Fibroblast of lung (primary cell): ENCODE measurements at places on chromosomes 5 and 9. TPM values are rescaled to one million over a fixed set of nuclear protein-coding genes. Genes with fewer than 3 reads are reported as not detected.

Gene RNF183
- not detected in 2 replicates for total RNA-seq

DNA sequence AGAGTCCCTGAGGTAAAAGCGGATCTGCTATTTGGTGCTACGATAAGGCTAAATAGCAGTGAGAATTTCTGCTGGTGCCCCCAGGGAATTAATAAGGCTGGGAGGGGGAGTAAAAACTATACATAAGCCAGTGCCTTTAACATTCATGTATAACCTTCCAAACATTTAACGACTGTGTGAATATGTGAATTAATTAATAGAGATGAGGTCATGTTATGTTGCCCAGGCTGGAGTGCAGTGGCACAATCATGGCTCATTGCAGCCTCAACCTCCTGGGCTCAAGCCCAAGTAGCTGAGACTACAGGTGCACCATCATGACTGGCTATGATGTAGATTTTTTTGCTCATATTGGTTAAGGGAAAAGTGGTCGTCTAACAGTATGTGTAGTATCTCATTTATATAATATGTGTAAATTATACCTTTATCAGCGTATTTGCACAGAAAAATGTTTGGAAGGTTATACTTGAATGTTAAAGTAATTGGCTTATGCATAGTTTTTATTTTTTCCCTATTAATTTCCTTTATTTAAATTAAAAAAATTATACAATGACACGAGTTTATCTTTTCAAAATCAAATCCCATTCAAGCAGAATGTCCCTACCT, 64.6 kb downstream of the EHMT1 start:
- H3K36me3 ChIP-seq, result no peaks in the 10 kb centered on the region
- H3K4me1 ChIP-seq, result peaks cover 4% of the 10 kb centered on the region
- DNase-seq, result no peak
- H3K27ac ChIP-seq, result no peak overlapping the region
- H3K27me3 ChIP-seq, result no peaks in the 10 kb centered on the region

- H3K4me1 ChIP-seq, result peaks cover 13% of the 10 kb centered on the region
- no peaks in the 10 kb centered on the region for H3K27me3 ChIP-seq
- peaks cover 5% of the 10 kb centered on the region for H3K36me3 ChIP-seq
Observed at GRCh38 chr9:113590991-113591898, 127.7 kb downstream of the RGS3 start.

Gene BSPRY
- total RNA-seq, result not detected in 2 replicates

DNA sequence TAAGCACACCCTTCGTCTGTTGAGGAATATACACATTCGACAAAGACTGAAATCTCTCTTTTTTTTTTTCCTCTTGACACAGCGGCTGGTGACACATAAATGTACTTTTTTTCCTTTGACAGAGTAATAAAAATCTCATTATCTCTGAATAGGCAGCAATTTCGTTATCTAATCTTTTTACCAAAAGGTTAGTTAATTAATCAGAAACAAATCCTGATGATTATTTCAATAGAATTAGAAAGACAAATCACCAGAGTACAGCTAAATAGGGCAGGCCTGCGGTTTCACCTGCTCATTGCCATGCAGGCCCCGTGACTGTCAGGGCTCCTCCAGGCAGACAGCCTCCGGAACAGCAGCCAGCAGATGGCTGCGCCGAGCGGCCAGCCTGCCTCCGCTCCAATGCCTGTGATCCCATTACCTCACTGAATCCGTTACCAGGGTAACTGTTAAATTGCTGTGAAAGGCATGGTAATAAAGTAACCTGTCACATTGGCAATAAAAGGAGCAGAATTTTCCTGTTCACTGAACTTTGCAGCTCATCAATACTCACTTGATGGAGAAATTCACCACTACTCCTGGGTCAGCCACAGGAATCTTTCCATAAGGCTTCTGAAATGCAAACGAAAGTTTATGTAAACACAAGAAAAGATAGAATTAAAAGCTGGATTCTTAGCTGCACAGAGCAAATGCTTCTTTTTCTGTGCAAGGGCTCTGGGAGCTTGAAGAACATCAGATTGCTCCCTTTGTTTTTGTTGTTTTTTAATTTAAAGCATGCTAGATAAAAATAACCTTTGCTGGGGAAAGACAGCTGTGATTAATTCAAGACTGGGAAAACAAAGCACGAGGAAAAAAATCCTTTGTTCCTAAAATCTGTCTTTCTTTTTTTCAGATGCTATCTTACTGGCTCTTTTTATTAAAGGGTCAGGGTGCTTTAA, 666.4 kb upstream of the ZNF608 start:
- H3K4me1 ChIP-seq, result peaks cover 27% of the 10 kb centered on the region
- peak; percentile 95 for DNase-seq
- H3K27ac ChIP-seq, result peak overlapping the region; percentile 24
- peak overlapping the region; percentile 27 for H3K4me3 ChIP-seq
- H3K27me3 ChIP-seq, result no peaks in the 10 kb centered on the region
- no peaks in the 10 kb centered on the region for H3K36me3 ChIP-seq

DNA sequence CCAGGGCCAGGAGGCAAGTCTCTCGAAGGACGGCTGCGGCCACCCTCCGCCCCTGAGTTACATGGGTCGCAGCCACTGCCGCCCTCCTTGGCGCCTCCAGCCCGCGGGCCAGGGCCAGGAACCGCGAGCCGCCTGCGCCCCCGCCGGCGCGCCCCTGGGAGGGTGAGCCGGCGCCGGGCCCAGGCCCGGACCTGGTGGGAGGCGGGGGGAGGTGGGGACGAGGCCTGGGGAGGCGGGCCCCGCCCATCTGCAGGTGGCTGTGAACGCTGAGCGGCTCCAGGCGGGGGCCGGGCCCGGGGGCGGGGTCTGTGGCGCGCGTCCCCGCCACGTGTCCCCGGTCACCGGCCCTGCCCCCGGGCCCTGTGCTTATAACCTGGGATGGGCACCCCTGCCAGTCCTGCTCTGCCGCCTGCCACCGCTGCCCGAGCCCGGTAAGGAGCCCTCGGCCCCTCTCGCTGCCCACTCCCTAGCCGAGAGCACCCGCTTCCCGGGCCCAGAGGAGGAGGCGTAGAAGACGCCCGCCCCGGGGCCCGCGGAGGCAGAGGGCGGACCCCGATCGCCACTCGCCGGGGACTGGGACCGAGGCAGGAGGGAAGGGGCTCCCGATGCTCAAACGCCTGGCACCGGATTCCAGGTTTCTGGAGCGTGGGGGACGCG, at the start of gene ASS1:
TSS of gene ASS1 (plus strand) at position 397 of the 657 bp plus-strand sequence. CDS start 7,268 bp downstream, outside the sequence.
- peak within 1 kb of the TSS; percentile 48 for H3K4me3 ChIP-seq
- peak within 1 kb of the TSS; percentile 61 for H3K27ac ChIP-seq
- H3K36me3 ChIP-seq, result no peaks in the 10 kb centered on the region
- DNase-seq, result peak; percentile 17

DNA sequence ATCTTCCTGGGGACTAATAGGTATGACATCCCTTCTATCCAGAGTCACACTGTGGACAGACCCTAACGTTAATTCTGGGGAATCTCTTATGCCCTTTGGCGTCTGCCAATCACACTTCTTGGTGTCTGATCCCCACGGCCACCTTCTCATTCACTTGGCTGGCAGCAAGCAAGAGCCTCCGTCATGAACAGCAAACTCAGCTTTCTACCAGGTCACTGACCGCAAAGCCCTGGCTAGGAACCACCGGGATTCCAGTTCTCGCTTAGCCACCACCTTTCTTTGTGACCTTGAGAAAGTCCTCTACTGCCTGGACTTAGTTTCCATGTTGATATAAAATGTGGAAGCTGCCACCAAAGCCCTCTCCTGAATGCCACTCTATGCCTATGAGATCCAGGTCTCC, 67.7 kb upstream of the FCN1 start:
- DNase-seq, result no peak
- no peaks in the 10 kb centered on the region for H3K27me3 ChIP-seq
- no peak overlapping the region for H3K27ac ChIP-seq
- no peaks in the 10 kb centered on the region for H3K36me3 ChIP-seq
- no peak overlapping the region for H3K4me3 ChIP-seq

DNA sequence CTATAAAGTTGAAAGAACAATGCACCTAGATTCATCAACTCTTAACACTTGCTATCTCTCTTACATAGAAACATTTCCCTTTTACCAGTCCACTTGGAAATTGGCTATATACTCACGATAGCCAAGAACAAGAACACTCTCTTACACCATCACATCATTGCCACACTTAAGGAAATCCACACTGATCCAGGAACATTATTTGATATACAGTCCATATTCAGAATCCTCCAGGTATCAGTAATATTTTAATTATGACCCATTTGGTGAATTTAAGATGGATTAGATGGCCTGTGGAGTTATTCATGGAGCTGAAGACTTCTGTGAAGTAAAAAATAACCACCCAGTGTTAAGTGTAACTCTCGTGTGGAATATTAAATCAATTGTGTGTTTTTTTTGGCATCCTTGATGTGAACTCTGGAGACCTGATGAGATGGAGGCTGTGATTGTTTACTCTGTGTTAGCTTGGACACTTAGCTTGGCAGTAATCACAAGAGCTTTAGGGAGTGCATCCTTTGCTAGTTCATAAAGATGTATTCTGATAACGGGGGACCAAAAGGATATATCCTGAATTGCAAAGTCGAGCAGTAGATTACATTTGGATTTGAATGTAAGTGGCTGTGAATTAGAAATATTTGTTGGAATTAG, 52.0 kb upstream of the ABL1 start:
- H3K27me3 ChIP-seq, result no peaks in the 10 kb centered on the region
- H3K4me1 ChIP-seq, result peaks cover 38% of the 10 kb centered on the region
- no peak overlapping the region for H3K27ac ChIP-seq
- DNase-seq, result no peak

DNA sequence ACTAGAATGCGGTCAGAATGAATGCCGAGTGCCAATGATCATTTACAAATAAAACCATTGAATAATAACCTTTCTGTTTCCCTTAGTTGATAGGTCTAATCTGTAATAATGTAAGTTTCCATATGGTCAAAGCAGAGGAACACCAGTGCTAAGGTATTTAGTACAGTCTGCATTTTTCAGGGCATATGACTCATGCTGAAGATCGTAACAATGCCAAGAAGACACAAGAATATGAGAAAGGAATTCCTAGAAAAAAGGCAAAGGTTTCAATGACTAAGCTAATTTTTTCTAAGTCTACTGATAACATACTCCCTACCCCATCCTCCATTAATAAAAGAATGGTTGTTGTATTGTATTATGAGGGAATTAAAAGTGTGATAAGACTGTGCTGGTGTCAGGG, 2.8 kb downstream of the OR1L8 start:
- no peak overlapping the region for H3K27ac ChIP-seq
- H3K4me3 ChIP-seq, result no peak overlapping the region
- DNase-seq, result no peak
- H3K4me1 ChIP-seq, result no peaks in the 10 kb centered on the region

Gene CCDC187
- total RNA-seq, result not detected in 2 replicates

Gene CORO2A
- total RNA-seq, result under 0.01 and 0.50 TPM in 2 replicates

DNA sequence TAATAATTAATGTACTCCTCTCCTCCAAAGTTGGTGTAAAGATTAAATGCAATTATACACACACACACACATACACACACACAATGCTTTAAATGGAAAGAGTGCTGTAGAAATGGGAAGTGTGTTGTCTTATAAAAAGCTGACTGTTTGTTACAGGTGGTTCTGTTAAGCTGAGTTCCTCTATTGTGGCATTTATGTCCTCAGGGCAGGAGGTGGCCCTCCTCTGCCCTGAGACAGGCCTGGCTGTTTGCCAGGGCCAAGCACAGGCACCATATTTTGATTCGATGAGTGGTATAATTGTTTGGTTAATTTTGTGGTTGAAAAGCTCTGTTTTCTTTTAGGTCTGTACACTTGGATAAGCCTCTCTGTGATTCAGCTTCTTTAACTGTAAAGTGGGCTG, 573.9 kb downstream of the KIF4B start:
- DNase-seq, result no peak
- no peaks in the 10 kb centered on the region for H3K36me3 ChIP-seq
- H3K4me1 ChIP-seq, result no peaks in the 10 kb centered on the region
- H3K27ac ChIP-seq, result no peak overlapping the region
- no peaks in the 10 kb centered on the region for H3K27me3 ChIP-seq

Gene ZBED3
- total RNA-seq, result 1.0 and 1.7 TPM in 2 replicates

Gene PDE6A
- under 0.01 TPM in 2 replicates for total RNA-seq

- H3K4me1 ChIP-seq, result no peaks in the 10 kb centered on the region
- no peak overlapping the region for H3K4me3 ChIP-seq
- no peak overlapping the region for H3K27ac ChIP-seq
- no peak for DNase-seq
Observed at GRCh38 chr5:89444088-89444487, 561.1 kb upstream of the MEF2C start.

DNA sequence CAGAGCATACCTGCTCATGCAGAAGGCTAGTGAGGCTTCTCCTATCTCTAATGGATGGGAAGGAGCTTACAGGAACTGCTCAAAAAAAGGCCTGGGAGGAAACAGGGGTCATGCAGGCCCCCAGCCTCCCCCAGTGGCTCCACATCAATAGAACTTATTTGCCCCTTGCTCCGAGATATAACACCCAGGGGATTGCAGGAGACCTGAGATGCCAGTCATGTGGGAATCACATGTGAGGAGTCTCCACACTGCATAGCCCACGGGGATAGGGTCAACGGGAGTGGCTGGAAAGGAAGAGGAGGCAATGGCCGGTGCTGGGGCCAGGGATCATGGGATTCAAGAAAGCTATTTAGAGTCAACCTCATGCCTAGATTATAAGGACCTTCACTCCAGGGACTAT, 76.2 kb downstream of the NRG2 start:
- peaks cover 5% of the 10 kb centered on the region for H3K27me3 ChIP-seq
- no peaks in the 10 kb centered on the region for H3K4me1 ChIP-seq
- no peak for DNase-seq
- no peak overlapping the region for H3K4me3 ChIP-seq

Gene PCDHB15
- total RNA-seq, result 0.77 and 1.8 TPM in 2 replicates

- peaks cover 6% of the 10 kb centered on the region for H3K4me1 ChIP-seq
- no peaks in the 10 kb centered on the region for H3K27me3 ChIP-seq
- H3K27ac ChIP-seq, result peak overlapping the region; percentile 27
- peak; percentile 48 for DNase-seq
Observed at GRCh38 chr9:83701769-83702168, 6.0 kb downstream of the UBQLN1 start.

Gene SCGB3A2
- not detected in 2 replicates for total RNA-seq

GRCh38 chr5:38135486-38136039, 122.8 kb upstream of the EGFLAM start:
- no peak overlapping the region for H3K27ac ChIP-seq
- H3K4me1 ChIP-seq, result no peaks in the 10 kb centered on the region
- peaks cover 6% of the 10 kb centered on the region for H3K27me3 ChIP-seq
- no peaks in the 10 kb centered on the region for H3K36me3 ChIP-seq
- no peak for DNase-seq

GRCh38 chr5:164832516-164832915, 1327.1 kb downstream of the MAT2B start:
- H3K4me3 ChIP-seq, result no peak overlapping the region
- no peaks in the 10 kb centered on the region for H3K27me3 ChIP-seq
- H3K36me3 ChIP-seq, result no peaks in the 10 kb centered on the region
- no peak overlapping the region for H3K27ac ChIP-seq

- no peak overlapping the region for H3K4me3 ChIP-seq
- H3K27ac ChIP-seq, result no peak overlapping the region
- no peaks in the 10 kb centered on the region for H3K36me3 ChIP-seq
- DNase-seq, result no peak
- H3K4me1 ChIP-seq, result no peaks in the 10 kb centered on the region
Observed at GRCh38 chr9:122340161-122340560, 30.7 kb upstream of the PTGS1 start.

Gene ANKRD18A
- total RNA-seq, result not detected in 2 replicates

- H3K27me3 ChIP-seq, result no peaks in the 10 kb centered on the region
- no peak overlapping the region for H3K4me3 ChIP-seq
- H3K27ac ChIP-seq, result no peak overlapping the region
- no peaks in the 10 kb centered on the region for H3K4me1 ChIP-seq
Observed at GRCh38 chr9:82275258-82275927, 286.8 kb downstream of the SPATA31D1 start.

- H3K27me3 ChIP-seq, result no peaks in the 10 kb centered on the region
- H3K36me3 ChIP-seq, result no peaks in the 10 kb centered on the region
- no peak overlapping the region for H3K27ac ChIP-seq
- no peaks in the 10 kb centered on the region for H3K4me1 ChIP-seq
- no peak for DNase-seq
Observed at GRCh38 chr9:73714294-73714693, 562.6 kb downstream of the ANXA1 start.
